Stimulated activated CD8-positive, alpha-beta memory T cell treated with anti-CD3 and anti-CD28 coated beads, Interleukin-7, amount 100 ng/mL, for 1 hour (primary cell): ENCODE measurements at places on chromosomes 3 and 15.

GRCh38 chr3:140706360-140706759 is 28.5 kb downstream of the TRIM42 start:
- no peak for DNase-seq

DNA sequence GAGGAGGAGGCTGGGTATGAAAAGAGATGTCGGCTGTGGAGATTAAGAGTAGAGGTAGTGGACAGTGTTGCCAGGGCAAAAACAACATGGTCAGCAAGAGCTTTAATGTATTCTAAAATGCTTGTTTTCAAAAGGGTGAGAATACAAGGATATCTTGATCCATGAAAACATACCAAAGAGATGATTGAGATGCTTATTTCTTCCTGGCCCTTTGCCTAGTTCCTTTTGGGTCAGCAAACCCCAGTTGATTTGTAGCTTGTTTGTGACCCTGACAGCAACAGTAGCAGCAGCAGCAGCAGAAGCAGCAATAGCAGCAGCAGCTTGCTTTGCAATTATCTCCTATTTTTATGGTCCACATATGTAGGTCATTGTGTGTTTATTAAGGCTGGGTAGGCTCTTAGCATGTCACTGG is 337.3 kb downstream of the LPP start:
- DNase-seq = no peak

- DNase-seq = no peak
Observed at GRCh38 chr3:4597208-4597985, 104.2 kb downstream of the ITPR1 start.

GRCh38 chr3:178849199-178849910 is 222.3 kb downstream of the ZMAT3 start:
- DNase-seq = no peak

DNA sequence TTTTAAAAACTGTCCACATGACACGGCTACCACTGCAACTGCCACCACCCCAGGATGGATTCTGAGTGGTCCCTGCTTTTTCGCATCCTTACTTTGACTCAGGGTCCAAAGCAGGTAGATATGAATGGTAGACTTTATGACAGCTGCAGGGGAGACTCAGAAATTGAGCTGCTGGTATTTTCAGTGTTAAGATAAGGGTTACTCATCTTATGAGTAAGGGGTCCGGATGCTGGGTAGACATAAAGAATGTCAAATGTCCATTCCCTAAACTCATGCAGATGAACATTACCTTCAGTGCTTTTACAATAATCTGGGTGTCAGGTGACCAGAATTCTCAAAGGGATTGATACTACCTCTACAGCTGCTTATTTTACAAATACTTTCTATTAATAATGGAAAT is 25.9 kb upstream of the BBX start:
- no peak for DNase-seq

GRCh38 chr3:120487191-120487650 is 36.4 kb upstream of the FSTL1 start:
- no peak for DNase-seq

DNA sequence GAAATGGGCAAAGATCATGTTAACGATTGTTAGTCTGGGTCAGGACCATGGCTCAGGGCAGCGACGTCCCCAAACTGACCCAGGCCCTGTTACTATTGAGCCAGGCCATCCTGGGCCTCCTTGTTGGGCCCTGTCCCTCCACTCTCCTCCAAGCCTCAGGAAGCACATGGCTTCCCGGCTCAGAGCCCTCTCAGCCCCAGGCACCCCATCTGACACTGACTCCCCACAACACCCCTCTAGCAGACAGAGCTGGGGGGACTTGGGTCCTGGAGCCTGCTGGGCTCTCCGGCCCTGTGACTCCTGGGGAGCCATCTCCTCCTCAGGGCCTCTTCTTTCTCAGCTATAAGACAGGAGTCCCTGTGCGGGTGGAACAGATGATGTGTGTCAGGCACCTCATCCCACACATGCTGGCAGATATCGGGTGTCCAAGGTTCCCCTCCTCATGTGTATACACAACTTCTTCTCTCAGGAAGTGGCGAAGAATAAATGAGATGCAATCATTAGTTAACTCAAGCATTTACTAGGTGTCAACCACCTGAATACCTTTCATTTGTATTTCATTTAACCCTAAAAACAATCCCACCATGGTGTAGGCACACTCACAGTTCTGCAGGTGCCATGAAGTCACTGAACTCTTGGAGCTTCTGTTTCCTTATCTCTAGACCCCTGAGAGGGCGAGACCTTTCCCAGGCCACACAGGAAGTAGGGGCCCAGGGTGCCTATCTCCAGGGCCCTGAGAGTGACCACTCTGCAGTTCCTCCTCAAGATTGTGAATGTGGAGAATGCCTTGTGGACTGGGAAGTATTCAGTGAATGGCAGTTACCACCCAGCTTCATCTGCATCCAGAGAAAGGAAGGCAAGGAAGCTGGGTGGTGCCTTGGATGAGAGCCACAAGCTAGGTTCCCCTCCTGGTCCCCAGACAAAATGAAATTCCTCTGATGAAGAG is 282.5 kb upstream of the TLE3 start:
- no peak for DNase-seq

DNA sequence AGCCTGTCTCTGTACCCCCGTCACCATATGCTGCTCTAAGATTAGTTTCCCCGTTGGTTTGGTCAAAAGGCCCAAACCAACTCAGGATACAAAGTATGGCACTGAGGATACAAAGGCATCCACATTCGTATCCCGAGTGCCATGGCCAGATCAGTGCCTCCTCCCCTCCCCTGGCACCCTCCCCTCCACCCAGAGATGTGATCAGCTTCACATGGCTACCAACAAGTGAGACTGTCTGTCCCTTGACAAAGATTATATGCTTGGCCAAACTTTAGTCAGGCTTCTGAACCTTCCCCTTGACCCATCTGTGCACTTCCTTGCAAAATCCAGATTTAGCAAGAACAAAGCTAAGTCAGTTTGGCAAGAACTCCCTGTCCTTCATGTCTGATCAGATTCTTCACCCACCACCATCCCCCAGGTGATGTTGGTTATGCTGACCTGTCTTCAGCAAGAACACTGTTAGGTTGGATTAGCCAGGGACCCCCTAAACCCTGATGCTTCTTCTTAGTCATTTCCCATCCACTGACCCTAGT is 61.7 kb downstream of the KLF15 start:
- no peak for DNase-seq

- DNase-seq = no peak
Observed at GRCh38 chr3:165466856-165467255, 270.7 kb upstream of the SLITRK3 start.

GRCh38 chr3:49785565-49786356 is 581 bp downstream of the IP6K1 start:
- peak; percentile 10 for DNase-seq

GRCh38 chr15:45454814-45455213 is 67.7 kb downstream of the SLC30A4 start:
- peak; percentile 37 for DNase-seq

DNA sequence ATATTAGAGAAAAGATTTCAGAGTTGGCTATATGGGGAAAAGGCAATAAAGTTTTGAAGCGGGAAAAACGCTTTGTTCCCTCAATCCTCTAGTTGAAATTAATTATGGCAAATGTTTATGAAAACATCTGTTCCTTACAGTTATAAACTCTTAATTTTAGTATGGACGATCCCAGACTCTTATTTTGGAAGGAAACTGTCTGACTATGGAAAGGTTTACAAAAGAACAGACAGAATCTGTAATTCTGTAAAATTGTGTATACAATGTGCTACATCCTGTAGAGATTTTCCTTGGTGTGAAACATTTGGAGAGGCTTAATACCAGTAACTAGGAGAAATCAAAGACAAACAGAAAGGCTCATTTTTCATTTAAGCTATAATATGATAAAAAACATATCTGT is 311.8 kb downstream of the TBC1D5 start:
- DNase-seq = no peak

DNA sequence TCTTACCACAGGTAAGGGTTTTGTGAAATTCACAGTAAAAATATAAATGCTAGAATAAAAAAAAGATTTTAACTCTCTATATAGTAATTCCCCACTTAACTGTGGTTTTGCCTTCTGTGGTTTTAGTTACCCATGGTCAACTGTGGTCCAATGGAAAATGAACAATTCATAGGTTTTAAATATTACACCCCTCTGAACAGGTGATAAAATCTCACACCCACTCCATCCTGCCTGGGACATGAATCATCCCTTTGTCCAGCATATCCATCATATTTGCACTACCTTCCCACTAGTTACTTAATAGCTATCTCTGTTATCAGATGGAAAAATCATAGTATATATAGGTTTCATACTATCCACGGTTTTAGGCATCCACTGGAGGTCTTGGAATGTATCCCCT is 49.2 kb downstream of the HDGFL3 start:
- DNase-seq = no peak

GRCh38 chr3:123792473-123793201 is 91.5 kb downstream of the MYLK start:
- DNase-seq = no peak

DNA sequence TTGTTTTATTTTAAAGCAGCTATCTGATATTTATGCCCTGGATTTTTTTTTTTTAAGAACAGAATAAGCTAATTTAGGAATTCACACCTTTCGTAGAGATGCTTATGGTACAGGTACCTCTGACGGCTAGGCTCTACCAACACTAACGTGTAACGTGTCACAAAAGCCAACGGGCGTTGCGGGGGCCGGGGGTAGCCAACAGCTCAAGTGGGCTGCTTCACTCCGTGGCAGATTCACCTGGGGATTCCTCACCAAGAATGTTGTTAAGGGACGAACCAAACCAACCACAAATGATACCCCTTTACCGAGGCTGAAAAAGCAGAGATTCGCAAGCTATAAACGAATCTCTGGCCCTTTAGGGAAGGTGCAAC is 1.0 kb downstream of the TMCC1 start:
- no peak for DNase-seq

- no peak for DNase-seq
Observed at GRCh38 chr15:71294911-71295602, 179.8 kb downstream of the THSD4 start.

- no peak for DNase-seq
Observed at GRCh38 chr3:183116025-183116614, 16.8 kb upstream of the MCCC1 start.

DNA sequence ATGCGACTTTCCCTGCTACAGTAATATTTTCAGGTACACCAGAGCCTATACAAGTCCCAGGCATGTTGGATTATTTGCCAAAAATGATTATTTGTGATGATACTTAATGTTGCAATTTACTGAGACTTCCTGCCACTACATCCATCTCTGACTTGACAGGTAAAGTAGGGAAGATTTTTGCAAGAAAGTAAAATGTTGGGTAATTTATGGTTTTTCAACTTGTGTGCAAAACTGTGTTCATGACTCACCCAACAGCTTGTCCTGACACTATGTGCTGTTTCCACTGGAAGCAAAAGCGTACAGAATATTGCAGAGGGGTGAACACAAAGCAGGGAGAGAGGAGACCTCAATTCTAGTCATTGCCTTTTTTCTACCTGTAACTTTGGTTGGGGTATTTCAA is 5.4 kb upstream of the CRBN start:
- no peak for DNase-seq

GRCh38 chr3:16114429-16114828 is 60.1 kb upstream of the GALNT15 start:
- DNase-seq = no peak

DNA sequence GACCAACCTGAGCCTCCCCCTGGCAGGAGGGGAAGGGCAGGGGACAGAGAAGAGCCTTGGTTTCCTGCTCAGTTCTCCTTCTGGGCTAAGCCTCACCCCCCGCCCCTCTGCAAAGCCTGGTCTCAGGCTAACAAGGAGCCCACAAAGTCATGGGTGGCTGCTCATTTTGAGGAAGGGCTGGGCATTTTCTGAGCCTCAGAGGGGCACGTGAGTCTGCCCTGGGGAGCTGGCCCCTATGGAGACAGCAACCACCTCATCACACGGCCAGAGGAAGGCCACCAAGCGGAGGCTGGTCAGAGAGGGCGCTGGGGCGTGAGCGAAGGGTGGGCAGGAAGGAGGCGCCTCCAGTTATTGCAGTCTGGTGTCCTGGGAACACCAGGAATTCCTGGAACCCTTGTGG is 18.7 kb downstream of the ABTB1 start:
- DNase-seq = no peak

DNA sequence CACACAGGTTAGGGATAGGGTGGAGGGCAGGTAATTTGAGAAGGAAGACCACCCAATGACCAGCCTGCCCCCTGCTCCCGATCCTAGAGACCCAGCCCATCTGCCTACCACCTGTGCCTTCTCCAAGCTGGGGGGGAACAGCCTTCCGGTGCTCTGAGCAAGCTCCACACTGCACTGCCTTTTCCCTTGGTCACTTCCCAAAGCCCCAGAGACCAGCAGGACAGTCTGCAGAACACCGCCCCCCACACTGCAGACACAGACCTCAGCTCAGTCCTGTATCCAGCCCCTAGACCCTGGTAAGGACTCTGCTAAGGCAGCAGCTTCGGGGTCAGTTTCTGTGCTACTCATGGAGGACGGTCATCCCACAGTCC is 156.9 kb downstream of the MEGF11 start:
- DNase-seq = no peak

- no peak for DNase-seq
Observed at GRCh38 chr3:127908202-127908601, 6.8 kb upstream of the KBTBD12 start.

GRCh38 chr3:56787784-56788256 is 13.9 kb downstream of the ARHGEF3 start:
- DNase-seq = no peak

GRCh38 chr3:163890661-163891060 is 1187.6 kb downstream of the SI start:
- DNase-seq = no peak

GRCh38 chr3:170358042-170359010 is 811 bp downstream of the SKIL start:
- DNase-seq = peak; percentile 60

- no peak for DNase-seq
Observed at GRCh38 chr15:92665100-92665555, 9.6 kb upstream of the FAM174B start.

- no peak for DNase-seq
Observed at GRCh38 chr3:197942956-197943556, 6.9 kb upstream of the RPL35A start.

DNA sequence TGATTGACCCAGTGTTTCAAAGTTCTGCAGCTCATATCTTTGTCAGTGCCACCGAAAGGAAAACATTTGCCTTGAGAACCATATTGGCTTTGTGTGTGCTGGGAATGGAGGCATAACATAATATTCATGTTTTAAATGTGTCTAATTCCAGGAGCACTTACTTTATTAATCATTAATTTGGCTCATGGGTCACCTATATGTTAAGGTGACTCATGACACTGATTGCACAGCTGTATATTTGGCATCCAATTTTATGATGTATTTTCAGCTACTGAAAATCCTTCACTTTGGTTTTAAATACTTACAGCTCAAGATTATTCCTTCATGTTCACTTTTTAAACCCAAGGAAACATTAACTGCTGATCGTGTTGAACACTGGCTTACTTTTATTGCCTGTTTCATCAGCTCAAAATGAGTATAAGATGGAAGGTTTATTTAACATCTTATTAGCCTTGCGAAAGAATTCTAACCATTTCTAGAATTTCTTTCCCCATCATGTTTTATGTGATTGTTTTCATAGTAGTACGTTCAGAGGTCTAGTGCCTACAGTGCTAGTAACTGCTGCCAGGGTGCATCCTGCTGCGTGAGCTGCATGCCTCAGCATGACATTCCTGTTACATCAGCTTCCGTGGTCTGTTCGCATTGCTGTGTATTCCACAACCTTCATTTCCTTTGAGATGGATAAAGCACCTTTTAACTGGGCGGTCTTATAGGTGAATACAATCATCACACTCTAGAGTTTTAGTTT is 63.7 kb downstream of the LRCH3 start:
- DNase-seq = no peak

- no peak for DNase-seq
Observed at GRCh38 chr3:194112120-194113106, 23.5 kb upstream of the HES1 start.
